KG1 (cell line): ENCODE measurements at places on chromosomes 2 and 18.

- DNase-seq: no peak
Observed at GRCh38 chr2:45353879-45354278, 257.2 kb downstream of the SRBD1 start.

GRCh38 chr2:113891265-113891959 lies 1.5 kb downstream of the ACTR3 start:
- DNase-seq: no peak

DNA sequence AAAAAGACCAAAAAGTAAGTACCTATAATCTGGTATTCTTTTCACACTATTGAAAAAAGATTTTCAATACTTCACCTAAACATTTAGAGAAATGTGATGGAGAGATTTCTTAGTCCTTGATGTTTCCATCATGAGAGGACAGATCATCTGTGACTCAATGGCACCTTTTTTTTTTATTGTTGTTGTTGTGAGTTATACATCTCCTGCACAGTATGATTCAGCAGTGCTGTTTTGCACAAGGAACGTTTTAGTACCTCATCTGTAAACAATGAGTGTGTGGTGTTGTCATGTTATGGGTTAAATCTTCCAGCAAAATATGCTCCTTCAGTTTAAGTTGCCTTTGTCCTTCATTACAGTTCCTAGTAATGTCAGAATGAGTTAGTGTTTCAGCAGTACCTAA lies 2.2 kb downstream of the KIAA1328 start:
- DNase-seq: no peak

DNA sequence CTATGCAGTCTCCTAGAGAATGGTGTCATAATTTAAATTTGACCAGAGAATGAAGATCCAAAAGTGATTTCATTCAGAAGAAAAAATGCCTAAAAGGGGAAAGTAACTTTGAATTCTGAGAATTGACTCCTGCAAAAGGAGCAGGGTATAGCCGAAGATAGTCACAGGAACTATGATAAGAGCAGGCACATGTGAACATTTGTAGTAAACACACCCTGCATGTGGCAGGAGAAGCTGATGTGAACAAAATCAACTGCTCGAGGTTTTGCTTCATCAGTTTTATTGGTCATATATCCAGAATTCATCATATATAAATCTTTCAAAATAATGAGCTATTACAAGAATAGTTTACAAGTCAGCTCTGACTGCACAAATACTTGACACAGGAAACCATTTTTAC lies 14.0 kb downstream of the MCFD2 start:
- DNase-seq: no peak

GRCh38 chr18:5155907-5156287 lies 41.2 kb downstream of the AKAIN1 start:
- DNase-seq: no peak

DNA sequence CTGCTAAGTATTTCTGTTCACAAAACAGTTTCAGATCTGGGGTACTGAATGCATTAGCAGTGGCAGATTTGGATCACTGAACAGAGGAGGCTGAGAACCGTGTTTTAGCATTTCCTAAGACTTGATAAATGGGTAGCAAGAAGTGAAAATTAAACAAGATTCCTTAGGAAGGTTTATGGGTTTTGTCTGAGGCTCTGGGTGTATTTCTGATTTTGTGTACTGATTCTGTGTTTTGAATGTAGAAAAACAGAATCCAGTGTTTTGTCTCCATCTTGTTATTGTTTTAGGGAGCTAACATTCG lies 1.4 kb downstream of the FAM117B start:
- DNase-seq: no peak

DNA sequence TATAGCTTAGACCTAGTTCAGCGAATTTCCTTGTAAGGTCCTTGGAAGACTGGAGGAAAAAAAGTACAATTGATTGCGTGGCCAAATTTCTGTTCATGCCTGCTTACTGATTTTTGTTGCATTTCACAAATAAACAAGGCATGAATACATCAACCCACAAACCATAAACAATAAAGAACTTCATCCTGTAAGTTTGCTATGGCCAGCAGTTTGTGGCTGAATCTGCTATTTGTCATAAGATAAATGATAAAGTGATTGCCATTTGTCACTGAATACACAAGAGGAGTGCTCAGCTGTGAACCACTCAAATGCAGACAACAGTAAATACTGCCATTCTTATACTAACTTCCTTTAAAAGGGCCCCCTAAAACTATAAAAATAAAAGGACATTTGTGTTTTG lies 259.5 kb downstream of the CCDC178 start:
- DNase-seq: no peak

GRCh38 chr18:39841482-39842365 lies 2113.3 kb upstream of the PIK3C3 start:
- DNase-seq: no peak

- no peak for DNase-seq
Observed at GRCh38 chr2:170475878-170476277, 239.3 kb upstream of the SP5 start.

DNA sequence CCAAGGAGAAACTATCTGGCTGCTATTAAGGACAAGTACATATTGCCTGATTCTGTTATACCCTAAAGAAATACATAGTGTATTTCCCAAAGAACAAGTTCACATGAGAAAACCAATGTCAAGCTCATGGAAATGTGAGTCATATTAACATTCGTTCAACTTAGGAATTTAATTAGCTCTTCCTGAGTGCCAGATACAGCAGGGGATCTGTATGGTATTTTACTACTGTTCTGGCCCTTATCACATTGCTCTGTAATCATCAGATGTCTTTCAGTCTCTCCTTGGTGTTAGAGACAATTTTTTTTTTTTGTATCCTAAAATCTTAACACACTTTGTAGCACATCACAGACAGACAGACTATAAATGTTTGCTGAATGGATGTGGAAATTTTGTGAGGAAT lies 395.0 kb upstream of the CRIM1 start:
- no peak for DNase-seq
